ENCODE measurements at places on chromosomes 2 and 18. TPM values are rescaled to one million over a fixed set of nuclear protein-coding genes. Genes with fewer than 3 reads are reported as not detected.
A peak's percentile ranks its signal among the peaks of the same experiment; 100 is the strongest.

DNA sequence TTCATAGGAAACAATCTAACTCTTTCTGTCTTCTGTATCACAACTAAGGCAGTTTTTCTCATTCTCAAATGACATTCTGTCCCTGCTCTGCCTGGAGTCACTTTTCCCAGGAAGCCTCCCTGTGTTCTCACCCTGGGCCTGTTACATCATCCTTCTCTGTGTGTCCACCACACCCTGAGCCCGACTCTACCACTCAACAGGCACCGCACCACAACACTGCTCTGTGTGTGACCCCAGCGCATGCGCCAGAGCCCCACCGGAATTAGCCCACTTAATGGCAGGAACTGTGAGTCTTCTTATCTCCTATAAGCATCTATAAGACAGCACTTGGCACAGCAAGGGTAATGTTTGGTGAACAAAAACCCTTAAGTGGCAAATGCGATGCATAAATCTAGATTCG, 32.3 kb downstream of the TGFBRAP1 start:
- DNase-seq = no peak

DNA sequence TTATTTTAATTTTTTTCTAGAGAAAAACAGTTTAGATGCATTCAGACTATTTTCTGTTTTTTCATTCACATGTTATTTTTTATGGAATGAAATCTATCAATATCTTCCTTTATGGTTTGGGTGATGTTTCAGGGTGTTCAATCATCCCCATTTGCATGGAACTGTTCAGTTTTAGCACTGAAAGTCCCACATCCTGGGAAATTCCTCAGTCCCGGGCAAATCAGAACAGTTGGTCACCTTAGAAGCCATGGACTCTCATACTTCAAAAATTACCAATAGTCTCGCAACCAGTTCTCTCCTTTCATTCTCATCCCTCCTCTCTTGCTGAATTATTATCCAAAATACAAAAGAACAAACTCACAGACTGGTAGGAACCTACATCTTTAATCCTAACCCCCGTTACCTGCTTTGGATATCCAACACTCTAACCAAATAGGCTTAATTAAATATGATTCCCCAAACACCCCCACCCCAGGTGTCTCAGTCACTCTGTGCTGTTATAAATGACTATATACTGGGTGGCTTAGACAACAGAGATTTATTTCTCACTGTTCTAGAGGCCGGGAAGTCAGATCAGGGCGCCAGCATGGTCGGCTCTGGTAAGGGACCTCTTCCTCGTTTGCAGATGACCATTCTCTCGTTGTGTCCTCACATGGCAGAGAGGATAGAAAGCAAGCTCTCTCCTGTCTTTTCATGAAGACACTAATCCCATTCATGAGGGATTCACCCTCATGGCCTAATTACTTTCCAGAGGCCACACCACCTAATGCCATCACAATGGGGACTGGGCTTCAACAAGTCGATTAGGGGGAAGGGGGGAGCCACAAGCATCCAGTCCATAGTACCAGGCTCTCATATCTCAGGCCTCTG, 57.7 kb upstream of the SLC1A4 start:
- no peak for DNase-seq

DNA sequence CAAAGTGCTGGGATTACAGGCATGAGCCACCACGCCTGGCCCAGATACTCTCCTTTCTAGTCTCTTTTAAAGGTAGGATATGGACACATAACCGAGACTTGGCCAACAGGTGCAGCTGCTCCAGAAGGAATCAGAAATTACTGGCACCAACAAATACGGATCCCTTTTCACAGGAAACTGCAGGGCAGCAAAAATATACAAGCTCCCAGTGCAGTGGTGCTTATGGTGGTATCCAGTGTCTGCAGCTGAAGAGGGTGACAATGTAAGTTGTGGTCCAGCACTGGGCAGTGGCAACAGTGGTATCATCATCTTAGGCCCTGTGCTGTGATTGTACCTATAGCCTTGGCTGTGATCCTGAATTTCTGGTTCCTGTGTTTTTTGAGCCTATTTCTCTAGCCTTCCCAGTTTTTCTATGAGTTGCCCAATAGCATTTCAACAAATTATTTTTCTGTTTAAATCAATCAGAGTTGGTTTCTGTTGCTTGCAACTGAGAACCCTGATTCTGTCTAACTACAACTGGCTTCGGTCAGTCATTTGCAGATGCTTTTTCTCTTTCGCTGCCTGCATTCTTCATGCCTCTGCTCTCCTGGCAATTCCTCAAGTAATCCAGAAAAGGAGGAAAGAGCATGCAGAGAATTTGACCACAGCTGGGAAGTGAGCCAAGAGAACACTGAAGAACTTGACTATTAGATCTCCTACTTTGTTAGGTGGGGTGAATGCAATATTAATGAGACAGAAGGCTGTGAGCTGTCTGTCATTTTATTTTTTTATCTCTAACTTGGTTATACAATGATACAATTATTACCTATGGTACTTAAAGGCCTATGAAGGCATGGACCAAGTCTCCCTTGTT, 30.8 kb upstream of the EML4 start:
- DNase-seq = no peak

- no peak for DNase-seq
These were observed 162.3 kb downstream of the TCF4 start for GRCh38 chr18:55425698-55426097.

DNA sequence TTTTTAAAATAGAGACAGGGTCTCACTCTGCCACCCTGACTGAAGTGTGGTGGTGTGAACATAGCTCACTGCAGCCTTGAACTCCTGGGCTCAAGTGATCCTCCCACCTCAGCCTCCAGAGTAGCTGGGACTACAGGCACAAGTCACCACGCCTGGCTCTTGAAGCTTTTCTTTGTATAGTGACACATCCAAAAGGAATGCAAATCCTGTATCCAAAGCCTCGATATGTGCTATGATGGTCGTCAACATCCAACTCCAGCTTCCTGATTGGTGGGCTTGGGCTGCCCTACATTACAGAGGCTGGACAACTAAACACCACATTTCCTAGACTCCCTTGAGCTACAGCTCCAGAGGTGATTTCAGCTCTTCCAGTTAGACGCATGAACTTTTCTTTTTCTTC, 101.7 kb upstream of the PGAP1 start:
- DNase-seq = no peak

- no peak for DNase-seq
These were observed 339.2 kb downstream of the PDE11A start for GRCh38 chr2:177733322-177733855.

DNA sequence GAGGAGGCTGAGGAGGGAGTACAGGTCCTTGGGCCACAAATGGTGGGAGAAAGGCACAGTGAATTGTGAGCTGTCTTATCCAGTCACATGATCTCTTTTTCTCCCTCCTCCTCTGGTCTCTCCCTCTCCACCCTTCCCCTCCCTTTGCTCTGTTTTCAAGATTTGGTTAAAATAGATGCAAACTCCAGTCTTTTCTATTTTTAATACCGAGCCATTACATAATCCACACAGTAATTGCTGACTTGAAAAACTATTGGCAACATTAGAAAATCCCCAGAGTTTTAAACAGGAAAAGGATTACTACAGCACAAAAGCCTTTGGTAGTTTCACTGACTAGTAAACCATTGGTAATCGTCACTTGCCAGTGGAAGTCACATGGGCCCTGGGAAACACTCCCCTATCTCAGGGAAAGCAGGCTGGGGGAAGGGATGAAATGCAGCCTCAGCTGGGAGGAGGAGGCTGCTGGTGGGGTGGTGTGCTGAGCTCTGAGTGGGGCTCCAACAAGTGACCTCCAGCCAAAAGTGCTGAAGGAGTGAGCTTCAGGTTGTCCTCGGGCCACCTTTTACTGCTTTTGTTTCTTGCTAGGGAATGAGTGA, 57.4 kb upstream of the PCBP1 start:
- peak; percentile 5 for DNase-seq

GRCh38 chr2:38960609-38961320, 71.1 kb downstream of the ARHGEF33 start:
- DNase-seq = no peak

The LGALSL gene
- polyA plus RNA-seq = 42.2 TPM

The REG1B gene
- polyA plus RNA-seq = not detected

Measured in left renal cortex interstitium (tissue), 4 donors.